ENCODE measurements at places on chromosomes 5 and 9.

DNA sequence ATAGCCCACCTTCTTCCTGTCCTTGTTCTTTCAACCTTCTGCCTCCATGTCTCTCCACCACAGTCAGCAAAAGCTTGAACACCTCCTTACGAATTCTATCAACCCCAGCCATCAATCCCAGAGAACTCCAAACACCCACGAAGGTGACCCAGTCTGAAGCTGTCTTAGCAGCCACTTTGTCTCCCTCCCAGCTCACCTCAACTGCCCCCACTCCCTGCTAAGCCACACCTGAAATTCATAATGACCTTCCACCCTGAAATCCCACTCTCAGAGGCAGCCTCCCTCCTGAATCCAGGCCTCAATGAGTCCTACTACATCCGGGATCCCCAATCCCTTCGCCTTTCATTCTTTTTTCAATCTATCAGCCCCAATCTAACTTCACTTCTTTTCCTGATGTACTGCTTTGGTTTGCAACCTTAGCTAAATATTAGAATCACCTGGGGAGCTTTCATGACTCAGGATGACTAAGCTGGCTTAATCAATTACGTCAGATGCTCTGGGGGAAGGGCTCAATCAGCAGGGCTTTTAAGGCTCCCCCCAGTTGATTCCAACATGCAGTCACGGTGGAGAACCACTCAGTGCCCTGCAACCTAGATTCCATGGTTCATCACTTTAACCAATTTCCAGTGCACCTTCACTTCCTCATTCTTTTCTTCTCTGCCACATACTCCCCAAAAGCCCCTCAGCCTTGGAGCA is 32.2 kb downstream of the BHMT start:
- no peak for DNase-seq

- DNase-seq = no peak
These were observed 104.9 kb upstream of the CDH10 start for GRCh38 chr5:24749701-24750100.

DNA sequence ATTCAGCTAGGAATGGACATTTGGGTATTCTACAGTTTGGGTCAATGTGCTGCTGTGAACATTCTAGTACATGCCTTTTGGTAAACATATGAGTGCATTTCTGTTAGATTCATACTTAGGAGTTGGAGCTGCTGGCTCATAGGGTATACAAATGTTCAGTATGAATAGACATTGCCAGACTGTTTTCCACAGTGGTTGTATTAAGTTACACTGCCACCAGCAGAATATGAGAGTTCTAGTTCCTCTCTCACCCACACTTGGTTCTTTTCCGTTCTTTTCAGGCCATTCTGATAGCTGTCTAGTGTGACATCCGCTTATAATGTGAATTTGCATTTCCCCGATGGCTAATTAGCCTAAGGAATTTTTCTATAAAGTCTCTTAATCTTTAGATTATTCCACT is 25.0 kb downstream of the STOM start:
- no peak for DNase-seq

- no peak for DNase-seq
These were observed 4.2 kb downstream of the DHX29 start for GRCh38 chr5:55303238-55303690.

DNA sequence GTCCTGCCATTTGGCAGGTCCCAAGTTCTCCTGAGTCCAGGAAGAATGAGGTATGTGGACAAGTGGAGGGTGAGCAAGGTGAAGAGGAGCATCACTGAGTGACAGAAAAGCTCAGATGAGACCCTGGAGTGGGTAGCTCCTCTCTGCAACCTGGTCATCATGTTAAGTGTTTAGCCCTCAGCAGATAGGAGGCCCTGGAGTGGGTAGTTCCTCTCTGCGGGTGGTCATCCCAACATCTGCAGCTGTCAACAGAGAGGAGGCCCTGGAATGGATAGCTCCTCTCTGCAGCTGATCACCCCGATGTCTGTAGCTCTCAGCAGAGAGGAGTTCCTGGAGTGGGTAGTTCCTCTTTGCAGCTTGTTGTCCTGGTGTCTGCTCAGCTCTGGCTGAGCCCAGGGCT is 48.4 kb downstream of the NDUFAF2 start:
- DNase-seq = no peak

- no peak for DNase-seq
These were observed 70.3 kb downstream of the RAB24 start for GRCh38 chr5:177233206-177233605.

DNA sequence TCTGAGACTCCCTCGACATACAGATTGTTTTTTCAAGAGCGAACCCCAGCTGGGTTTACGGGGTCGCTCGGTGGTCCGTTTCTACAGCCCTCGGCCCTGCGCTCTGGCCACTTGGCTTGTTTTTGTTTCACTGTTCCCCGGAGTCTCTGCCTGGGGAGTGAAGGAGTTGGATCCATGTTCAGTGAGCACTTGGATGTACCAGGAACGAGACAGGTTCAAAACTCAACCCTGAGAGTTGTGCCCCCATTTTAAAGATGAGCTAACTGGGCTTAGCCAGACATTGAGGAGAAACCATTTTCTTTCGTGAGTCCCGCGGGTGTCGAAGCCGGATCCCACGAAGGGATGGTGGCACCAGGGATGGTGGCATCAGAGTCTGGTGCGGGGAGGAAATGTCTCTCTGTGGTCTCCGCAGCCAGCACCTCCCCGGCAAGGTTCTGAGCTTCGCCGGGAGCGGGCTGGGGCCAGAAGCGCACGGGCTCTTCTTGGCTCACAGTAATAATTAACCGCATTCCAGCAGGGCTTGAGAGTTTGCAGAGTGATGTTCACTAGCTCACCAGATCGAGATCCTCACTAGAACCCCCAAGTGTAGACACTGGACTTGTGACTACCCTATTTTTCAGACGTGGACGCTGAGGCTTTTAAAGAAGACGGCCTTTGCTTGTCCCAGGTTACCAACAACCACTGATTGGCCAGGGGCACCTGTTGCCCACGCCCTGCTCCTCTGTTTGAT is 1.0 kb downstream of the MSX2 start:
- DNase-seq = no peak

DNA sequence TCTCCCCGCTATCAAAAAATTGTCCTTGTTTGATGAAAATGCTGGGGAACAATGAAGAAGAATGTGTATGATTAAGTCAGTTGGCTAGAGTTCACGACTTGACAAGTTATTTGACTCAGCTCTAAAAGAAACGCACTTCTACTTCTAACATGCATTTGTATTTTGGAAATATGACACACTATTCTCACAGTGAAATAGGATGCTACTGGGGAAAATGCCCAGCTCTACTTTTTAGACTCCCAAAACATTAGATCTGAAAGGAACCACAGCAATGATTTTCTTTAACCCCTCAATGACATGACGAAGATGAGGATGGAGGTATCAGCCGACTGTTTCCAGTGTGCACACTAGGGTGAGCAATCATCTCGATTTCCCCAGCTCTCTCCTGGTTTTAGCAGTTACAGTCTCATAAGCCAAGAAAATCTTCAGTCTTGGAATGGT is 83.6 kb upstream of the PCSK1 start:
- DNase-seq = no peak

GRCh38 chr9:131473891-131474290 is 28.8 kb upstream of the POMT1 start:
- DNase-seq = no peak

DNA sequence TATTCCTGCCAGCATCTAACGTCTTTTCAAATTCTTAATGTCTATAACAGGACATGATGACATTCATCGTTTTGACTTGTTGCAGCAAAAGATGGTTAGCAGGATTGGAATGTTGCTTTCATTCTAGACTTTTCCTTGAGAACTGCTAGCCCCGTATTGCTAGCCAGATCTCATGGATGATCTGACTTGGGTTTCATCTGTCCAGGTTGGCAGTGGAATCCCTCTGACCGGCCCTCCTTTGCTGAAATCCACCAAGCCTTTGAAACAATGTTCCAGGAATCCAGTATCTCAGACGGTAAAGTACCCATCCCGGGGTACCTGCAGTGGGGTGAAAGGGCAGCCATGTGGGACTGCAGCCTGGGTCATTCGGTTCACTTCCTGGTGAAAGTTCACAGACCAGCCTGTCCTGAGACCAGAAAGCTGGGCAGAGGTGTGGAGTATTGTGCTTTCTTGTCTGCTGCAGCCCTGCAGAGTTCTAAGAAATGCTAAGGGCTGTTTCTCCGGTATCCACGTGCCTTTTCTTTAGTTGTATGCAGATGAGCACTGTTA is 16.7 kb downstream of the QRFP start:
- DNase-seq = no peak

DNA sequence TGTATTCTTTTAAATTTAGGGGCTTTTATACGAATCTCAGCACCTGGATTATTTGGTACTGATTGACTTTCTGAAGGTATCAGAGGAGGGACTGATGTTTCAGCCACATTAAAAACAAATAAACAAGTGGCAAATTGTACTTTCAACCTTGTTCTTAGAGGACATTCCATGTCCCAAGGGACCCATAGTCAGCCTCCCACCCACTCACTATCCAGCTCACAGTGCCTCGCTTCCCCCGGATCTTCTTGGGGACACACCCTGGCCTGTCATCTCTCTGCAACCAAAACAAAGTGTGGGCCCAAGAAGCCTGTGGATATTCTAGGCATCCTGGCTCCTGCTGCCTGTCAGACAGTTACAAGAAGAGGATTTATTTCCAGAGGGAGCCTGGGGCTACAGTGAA is 8.8 kb upstream of the BOD1 start:
- DNase-seq = no peak

GRCh38 chr5:97071993-97072392 is 70.4 kb downstream of the LIX1 start:
- DNase-seq = no peak

DNA sequence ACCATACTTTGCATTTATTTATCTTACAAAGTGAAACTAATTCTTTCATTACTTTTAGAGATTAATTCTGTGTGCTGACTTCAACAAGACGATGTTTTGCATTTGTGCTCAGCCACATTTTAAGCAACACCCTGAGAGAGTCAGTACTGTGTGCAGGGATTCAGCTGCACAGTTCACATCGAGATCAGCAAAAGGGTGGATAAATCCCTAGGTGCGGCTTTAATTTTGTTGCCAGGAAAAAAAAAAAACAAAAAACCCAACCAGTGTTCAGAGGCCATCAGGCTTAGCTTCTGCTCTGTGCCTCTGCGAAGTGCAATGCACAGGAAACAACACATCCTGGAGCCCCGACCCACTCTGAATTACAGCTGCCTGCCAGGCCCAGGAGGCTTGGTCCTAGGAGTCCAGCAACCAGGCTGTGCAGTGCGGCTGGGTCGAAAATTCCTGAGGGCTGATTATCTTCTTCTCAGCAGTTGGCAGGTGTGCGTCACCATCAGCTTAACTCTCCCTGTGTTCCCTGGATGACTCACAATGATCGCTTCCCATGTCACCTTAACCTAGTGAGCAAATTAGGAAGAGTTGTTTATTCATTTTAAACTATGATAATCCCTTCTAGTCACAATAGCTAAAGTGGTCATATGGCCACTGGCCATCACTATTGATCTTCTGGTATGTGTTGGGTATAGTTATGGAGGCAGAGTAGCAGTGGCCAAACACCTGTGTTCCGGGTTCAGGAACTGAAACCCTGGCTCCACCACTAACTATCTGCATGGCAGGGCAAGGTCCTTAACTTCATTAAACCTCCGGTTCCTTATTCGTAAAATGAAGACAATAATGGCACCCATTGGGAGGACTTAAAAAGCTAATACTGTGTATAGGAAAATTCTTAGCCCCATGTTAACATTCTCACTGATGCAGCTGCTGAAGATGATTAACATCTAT is 31.2 kb upstream of the NDUFB6 start:
- no peak for DNase-seq

Measured in right kidney (tissue), 9 donors.